ENCODE measurements at places on chromosomes 1 and 21. TPM values are rescaled to one million over a fixed set of nuclear protein-coding genes. Genes with fewer than 3 reads are reported as not detected.

LCE2A gene
- total RNA-seq = not detected

CNIH3 gene
- 18.2 TPM for total RNA-seq

AMY1C gene
- not detected for total RNA-seq

S1PR1 gene
- total RNA-seq = 21.2 TPM

KRTAP19-1 gene
- not detected for total RNA-seq

UQCRHL gene
- 2.7 TPM for total RNA-seq
